ENCODE measurements at places on chromosomes 6 and 20. TPM values are rescaled to one million over a fixed set of nuclear protein-coding genes. Genes with fewer than 3 reads are reported as not detected.

Gene NKX2-2
- not detected for total RNA-seq

DNA sequence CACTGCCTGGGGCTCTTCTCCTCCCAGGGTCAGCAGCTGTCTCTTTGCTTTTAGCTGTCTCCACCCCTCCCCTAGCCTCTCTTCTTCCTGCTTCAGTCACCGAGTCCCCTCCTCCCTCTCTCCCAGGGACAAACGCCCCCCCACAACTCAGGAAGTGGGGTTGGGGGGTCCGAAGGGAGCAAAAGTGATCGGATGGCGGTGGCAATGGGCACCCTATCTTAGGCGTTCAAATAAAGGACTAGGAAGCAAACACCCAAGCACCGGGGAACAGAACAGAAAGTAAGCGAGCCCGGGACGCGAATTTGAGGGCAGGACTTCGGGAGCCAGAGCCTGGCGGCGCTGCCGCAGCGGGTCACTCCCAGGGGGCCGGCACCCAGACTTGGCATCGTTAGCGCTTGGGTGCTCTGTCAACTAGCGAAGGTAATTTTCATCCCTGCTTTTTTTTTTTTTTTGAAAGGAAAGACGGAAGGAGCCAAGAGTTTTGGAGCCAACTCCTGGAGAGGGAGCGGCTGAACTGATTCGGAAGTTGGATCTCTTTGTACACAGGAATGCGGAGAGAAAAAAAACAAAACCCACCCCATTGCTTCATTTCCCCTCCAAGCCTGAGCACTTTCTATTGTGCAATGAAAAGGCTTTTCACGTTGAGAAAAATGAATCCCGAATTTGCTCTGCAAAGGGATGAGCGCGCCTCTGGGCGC, 815 bp upstream of the ITPR3 start:
- no peaks in the 10 kb centered on the region for H3K36me3 ChIP-seq
- peaks cover 12% of the 10 kb centered on the region for H3K4me1 ChIP-seq
- peak; percentile 87 for DNase-seq
- peak overlapping the region; percentile 85 for H3K27ac ChIP-seq
- H3K4me3 ChIP-seq, result peak overlapping the region; percentile 69

Gene ULBP2
- total RNA-seq, result 1.3 TPM

Gene ZNFX1
- 44.0 TPM for total RNA-seq

Measured in kidney (tissue), 22 donors.